ACHN (cell line): ENCODE measurements at places on chromosomes 2 and 18.

DNA sequence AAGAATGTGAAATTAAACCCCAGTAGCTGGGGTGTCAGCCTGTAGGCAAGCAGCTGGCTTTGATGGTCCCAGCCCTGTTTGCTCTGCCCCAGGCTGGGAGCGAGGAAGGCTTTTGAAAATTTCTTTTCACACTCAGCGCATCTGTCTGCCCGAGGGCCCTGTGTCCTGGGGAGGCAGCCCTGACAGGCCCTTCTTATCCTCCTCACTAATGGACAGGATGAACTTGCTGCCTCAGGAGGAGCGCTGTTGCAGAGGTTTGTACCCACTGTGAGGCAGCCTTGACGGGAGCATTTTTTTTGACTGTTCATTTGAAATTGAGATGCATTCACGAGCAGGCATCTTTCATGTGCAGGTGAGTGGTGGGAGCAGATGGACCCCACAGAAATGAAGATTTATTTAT is 62.4 kb downstream of the SERPINB8 start:
- DNase-seq = no peak

DNA sequence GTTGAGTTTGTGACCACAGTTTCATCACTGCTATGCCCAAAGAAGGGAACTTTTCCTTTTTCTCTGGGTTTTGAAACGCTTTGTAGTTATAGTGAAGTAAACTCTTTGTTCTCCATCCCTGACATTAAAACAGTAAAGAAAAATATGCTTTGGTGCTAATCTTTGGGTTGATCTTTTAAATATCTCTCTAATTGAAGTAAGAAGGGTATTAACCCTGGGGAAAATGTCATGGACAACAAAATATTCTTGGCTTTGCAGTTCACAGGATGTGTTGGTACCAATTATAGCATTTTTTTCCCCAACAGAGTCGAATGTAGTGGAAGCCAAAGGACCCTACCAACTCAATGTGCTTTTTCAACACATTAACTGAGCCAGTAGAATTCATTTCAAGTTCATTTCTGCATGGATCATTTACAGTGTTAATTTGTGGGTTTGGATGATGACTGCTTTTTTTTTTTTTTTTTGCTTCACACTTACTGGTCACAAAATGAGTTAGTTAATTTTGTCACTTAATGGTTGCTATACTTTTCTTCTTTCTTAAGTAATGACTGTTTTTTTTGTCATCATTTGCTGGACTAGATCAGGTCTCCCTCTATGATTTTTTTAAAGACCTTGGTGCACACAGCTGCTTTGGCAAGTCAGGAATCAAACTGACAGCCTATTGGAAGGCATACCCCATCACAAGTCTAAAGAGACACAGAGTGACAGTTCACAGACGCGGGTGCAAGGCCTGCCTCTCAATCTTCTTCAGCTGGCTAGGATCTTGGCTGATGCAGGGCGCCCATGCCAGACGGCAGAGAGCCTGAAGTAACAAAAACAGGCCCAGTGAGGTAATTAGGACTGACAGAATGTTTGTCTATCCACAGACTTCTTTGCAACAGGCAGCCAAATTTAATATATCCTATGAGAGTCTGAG is 98.8 kb upstream of the MMADHC start:
- no peak for DNase-seq

GRCh38 chr2:27799646-27800010 is 28.1 kb downstream of the MRPL33 start:
- DNase-seq = no peak

GRCh38 chr2:72731116-72731515 is 94.7 kb downstream of the EXOC6B start:
- DNase-seq = no peak

DNA sequence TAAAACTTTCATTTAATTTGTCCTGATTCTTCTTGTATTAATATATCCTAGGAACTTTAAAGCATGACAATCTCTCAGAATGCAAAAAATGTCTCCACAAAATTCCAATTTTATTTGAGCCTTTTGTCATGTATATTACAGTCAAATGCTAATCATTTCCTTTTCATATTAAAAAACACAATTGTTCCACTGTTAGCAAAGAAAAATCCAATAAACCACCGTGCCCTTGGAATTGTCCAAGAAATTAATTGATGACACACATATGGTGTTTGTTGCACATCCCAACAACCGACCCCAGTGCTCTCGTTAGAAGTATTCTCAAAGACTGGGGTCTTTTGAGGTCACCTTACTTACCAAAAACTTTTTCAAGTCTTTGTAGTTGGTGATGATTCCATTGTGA is 28.1 kb downstream of the GFPT1 start:
- DNase-seq = no peak

GRCh38 chr2:206442833-206443734 is at the start of gene ADAM23:
Gene ADAM23, plus strand, starts transcription at chr2:206443532. Its CDS starts 335 bp downstream, at chr2:206443867.
- no peak for DNase-seq

GRCh38 chr2:163652751-163653150 is 83.1 kb downstream of the FIGN start:
- DNase-seq = no peak

DNA sequence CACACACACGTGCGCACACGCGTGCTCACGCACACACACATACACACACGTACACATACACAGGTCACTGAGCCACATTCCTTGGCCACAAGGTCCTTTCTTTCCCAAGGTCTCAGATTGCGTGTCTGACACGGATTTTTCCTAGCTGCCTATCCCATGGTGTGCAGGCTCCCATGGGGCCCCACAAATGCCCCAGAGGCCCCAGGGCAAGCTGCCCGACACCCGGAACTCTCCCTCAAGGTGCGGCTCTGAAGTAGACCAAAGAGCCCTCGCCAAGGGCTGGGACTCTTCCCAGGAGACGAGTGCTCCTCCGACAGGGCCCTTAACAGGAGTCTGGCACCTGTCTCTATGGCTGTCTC is 46.7 kb downstream of the SDC1 start:
- DNase-seq = no peak

DNA sequence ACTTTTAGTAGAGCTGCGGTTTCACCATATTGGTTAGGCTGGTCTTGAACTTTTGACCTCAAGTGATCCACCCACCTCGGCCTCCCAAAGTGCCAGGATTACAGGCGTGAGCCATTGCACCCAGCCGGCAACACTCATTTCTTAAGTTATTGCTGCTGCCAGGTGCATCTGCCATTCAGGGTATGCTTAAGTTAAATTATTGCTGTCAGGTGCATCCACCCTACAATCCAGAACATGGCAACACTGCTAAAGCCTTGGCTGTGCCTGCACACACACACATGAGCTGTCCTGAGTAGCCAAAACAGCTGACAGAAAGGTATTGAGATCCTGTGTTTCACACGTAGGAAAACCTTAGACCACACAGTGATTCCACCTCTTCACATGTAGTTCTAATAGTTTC is 148.2 kb downstream of the FAM161A start:
- no peak for DNase-seq

DNA sequence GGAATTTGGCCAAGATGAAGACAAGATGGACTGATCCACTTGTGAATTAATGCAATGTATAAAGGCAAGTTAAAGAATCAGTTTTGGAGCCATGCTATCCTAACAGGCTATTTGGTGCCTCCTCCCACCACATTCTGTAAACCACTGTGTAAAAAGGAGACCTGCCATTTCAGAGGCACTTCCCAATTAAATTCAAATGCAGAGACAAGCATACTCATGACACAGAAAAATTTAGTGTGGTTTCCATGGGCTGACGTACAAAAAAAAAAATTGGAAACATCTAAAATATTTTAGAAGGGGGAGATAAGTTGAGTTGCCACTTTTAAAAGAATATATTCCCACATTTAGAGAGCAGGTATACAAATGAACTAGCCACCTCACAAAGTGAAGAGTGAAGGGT is 112.1 kb downstream of the TCF4 start:
- DNase-seq = no peak

- DNase-seq = no peak
Observed at GRCh38 chr18:26322890-26323653, 96.8 kb downstream of the TAF4B start.

GRCh38 chr2:9086465-9086864 is 83.0 kb upstream of the MBOAT2 start:
- no peak for DNase-seq

DNA sequence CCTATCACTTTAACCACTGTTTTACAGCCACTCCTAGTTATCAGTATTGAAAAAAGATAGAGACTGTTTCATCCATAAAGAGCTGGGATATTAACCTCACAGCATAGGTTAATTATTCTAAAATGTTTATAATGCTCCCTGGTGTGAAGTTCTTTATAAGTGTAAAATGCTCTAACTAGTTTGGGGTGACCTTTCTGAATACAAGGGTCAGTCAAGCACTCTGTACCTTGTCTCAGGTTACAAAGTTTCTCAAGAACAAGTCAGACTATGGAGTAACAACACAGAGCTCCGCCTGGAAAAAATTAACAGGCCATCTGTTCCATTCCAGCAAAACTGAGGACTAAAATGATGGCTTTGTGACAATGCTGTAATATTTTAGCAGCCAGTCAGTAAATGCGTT is 107.4 kb downstream of the NOL4 start:
- no peak for DNase-seq

- peak; percentile 45 for DNase-seq
Observed at GRCh38 chr2:152468899-152469692, 134.1 kb downstream of the FMNL2 start.

GRCh38 chr2:48137829-48138228 is 231.5 kb upstream of the FBXO11 start:
- DNase-seq = no peak

DNA sequence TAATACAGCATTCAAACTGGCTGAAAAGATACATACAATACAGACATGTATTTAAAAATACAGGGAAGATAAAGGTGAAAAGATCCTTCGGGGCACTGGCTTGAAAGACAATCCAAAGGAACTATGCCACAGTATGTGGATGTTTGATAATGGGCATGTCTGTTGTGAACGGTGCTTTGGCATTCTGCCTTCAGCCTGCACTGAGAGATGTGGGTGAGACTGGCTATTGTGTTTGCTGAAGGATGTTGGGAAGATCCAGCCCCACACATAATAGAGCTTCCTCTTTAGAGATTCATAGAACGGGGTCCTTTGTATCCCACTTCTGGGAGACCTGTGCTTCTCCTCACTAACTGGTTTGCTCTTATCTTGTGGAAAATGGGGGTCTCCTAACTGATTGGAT is 65.1 kb upstream of the CXCR4 start:
- DNase-seq = no peak

- DNase-seq = no peak
Observed at GRCh38 chr18:66150650-66151049, 399.8 kb downstream of the CDH7 start.

DNA sequence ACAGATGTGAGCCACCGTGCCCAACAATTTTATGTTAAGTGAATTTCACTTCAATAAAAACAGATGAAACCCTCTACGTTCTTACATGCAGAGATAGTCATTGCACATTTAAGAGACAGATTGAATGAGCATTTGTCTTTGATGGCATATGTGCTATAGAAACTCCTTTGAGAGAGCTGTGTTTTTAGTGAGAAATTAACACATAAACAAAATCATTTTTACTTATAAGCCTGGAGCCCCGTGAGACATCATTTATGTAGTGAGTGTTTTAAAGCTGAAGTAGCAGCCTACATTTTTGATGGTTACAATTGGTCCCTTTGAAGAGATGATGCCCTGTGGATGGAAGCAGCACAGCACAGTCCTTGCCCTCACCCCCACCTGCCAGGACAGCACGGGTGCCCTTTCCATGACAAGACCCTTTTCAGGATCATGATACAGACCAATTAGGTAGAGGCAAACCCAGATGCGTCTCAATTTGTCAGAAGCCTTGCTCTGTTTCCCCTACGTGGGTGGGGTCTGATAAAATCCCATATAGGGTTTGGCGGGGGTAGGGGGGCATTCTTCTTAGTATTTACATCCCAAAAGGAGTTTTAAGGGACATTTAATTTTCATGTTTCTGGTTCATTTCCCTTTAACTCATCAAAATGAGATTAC is 237.1 kb downstream of the BCL2 start:
- DNase-seq = no peak

DNA sequence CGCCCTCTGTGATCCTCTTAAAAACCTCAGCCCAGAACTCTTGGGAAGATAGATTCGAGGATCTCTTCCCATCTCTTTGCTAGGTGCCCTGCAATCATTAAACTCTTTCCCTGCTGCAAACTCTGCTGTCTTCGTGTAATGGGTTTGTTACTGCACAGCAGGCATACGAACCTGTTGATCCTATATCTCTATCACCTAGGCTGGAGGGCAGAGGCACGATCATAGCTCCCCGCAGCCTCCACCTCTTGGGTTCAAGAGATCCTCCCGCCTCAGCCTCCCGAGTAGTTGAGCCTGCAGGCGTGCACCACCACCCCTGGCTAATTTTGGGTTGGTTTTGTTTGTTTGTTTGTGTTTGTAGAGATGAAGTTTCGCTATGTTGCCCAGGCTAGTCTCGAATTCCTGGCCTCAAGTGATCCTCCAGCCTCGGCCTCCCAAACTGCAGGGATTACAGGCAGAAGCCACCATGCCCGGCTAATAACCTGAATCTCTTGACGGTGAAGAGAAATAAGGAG is 493 bp upstream of the BBS5 start:
- DNase-seq = no peak

DNA sequence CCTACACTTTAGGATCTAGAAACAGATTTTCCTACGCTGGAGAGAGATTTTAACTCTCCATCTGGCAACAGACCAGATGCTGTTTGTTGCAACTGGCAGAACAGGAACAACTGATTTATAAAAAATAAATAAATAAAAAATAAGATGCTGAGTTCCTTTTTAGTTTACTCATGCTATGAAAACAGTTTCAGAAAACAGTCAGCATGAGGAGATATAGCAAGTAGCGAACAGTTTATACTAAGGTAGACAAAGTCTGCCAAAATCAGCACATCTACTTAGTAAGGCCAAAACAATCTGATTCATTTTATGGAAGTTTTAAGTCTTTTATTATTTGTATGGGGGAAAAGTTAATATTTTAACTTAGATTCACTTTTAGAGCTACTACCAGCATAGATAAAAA is 974.0 kb upstream of the CNTNAP5 start:
- no peak for DNase-seq

DNA sequence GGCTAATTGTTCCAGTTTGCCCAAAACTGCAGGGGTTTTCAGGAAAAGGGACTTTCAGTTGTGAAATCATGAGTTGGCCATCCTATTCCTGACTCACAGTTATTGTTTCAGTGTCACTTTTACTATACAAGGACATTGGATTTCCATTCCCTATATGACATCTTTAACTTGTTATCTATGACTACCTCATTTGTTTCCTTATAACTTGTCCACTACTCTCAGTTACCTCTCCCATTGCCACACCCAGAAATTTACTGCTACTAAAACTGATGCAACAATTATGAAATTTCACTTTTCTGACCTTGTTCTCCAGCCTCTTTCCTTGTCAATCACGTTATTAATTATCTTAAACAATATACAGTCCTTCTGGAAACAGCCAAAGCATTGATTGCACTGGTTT is 116.5 kb upstream of the ZNF804A start:
- no peak for DNase-seq
